ENCODE measurements at places on chromosomes 2 and 18.

DNA sequence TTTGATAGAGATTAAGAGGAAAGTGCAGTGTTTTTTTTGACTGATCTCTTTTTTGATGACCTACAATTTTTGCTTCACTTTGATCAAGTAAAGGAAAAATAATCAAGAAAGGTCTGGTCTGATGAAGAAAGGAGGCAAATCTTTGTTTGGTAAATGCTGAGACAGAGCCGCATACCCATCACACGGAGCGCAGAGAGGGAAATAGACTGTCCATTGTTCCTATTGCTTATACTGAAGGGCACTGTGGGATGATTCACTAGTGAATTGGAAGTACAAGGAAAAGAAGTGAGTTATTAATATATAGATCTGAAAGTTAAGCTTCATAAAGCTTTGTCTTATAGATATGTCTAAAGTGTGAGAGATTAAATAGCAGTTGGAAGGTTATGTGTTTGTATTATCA, 455.1 kb downstream of the PLCL1 start:
- no peak for DNase-seq

GRCh38 chr2:96868555-96869280, 1.2 kb downstream of the SEMA4C start:
- DNase-seq: peak; percentile 45

DNA sequence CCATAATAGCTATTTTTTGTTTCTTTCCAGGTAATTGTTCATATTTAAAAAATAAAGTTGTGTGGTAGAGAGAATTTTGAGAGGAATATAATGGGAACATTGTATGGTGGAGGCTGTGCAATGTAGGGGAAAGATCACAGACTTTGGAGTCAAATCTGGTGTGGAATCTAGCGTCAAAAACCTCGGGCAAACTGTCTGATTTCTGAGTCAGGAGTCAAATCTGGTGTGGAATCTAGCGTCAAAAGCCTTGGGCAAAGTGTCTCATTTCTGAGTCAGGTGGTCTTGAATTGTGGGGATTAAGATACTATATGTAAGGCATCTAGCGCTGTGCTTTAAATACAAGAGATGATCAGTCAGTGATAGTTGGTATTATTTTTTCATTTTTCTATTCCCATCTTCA, 5.1 kb downstream of the PTPN4 start:
- DNase-seq: no peak

- DNase-seq: no peak
Observed at GRCh38 chr18:32048507-32049091, 30.0 kb downstream of the RNF125 start.

DNA sequence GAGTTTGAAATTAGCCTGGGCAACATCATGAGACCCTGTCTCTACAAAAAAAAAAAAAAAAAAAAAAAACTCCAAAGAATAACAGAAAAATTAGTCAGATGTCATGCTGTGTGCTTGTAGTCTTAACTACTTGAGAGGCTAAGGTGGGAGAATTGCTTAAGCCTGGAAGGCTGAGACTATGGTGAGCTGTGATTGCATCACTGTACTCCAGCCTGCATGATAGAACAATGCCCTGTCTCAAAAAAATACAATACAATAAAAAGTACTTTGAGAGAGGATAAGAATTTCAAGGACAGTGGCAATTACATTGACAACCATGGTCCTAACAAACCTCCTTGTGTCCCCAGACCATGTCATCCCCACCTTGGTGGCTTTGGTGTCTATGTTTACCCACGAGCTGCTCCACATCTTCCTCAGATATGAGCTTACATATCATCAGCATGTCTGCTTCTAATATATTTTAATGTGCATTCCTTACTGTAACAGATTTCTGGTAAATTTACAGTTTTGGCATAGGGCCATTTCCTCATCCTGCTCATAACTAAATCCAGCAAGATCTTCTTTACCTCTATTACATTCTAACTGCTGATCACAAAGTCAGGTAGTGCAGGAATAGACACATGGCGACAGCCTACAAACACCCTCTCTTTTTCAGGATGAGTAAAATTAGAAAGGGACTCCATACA, 437.7 kb upstream of the HNRNPA3 start:
- DNase-seq: no peak

DNA sequence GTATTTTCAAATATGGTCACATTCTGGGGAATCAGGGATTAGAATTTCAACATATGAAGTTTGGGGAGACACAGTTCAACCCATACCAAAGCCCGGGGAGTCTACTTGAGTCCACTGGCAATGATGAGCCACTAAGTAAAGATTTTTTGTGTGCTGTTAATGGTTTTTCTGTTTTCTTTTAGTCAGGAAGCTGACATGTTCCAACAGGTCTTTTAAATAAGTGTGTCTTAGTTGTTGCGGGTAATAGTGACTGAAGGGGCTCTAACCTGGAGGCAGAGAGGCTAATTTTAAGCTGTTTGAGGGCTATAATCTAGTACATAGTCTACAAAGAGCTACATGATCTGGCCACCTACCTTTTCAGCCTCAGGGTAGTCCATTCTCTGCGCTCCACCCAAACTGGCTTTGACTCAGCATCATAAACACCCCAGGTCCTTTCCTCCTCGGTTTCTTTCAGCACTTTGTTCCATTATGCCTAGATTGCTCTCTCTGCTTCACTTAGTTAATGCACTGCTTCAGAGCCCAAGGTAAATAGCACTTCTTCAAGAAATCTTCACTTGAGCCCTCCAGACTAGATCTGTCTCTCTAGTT, 17.6 kb upstream of the UBE2E3 start:
- DNase-seq: no peak

- DNase-seq: no peak
Observed at GRCh38 chr2:31428001-31428418, 13.5 kb upstream of the XDH start.

DNA sequence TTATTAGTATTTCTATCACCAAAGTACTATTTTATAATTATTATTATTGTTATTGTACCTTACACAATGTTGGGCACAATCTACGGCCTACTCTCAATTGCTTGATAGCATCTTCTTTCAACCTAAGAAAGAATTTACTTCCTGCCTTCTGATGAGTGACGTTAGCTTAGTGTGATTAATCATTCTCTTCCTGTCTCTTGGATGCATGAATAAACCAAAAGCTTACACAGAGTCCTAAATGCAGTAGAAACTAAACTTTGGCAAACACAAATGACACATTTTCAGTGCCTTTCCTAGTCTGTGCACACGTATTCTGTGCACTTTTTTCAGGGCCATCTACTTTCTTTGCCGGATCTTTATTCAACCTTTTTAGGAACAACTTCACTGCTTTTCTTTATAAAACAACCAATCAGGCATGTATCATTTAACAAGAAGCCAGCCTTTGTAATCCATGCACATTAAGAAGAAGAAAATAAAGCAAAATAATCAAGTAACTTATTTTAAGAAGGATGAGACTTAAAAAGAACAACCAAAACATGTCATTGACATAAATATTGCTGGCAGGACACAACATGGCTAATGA, 19.1 kb downstream of the TRAK2 start:
- no peak for DNase-seq

- DNase-seq: no peak
Observed at GRCh38 chr2:177972782-177973181, 99.8 kb downstream of the PDE11A start.

DNA sequence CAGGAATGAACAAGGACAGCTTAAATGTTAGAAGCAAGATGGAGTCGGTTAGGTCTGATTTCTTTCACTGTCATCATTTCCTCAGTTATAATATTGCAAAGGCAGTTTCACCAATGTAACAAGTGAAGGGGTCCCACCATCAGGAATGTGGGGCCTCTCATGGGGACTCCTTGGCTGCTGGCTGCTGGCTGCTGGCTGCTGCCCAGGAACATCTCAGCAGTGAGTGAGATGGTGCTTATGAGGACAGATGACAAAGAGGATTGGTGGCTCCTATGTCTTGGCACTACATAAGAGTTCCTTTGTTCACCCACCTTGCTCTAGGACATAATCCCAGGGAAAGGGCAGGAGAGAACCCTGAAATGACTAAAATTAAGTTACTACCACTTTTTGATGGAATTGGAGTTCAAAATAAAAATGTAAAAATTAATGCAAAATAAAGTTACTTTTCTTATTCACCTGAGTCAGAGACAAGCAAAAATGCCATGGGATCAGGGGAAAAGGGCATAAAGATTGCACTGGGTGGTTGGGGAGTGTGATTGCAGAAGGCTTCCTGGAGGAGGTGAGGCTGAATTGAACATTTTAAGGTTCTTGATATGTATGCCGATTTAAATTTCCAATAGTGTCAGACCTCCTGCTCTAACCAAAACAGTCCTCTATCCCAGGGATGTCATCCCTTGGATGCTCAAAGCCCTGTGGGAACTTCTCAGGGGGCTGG, 23.4 kb downstream of the TMEM177 start:
- no peak for DNase-seq

DNA sequence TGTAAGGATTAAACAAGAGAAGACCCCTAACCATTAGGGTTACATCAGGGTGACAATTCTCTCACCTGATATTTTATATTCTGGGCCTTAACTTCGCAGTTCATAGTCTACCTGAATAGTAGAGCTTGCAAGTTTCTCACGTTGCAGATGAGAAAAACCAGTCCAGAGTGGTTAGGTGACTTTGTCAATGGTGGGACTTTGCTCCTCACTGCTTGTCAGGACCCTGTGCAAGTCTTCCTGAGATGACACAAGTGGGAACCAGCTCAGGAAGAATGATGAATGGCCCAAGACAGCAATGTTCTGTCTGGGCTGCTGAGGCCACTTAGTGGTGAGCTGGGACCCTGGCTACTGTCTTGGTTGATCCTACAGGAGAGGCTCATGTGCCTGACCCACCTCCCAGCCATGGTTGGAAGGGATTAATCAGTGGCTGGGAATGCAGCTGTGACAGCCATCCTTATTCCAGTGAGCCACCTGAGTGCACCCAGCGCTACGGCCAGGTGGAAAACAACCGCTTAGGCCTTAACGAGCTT, 16.9 kb downstream of the LGALSL start:
- DNase-seq: no peak

GRCh38 chr18:21484851-21485636, 115.5 kb downstream of the ESCO1 start:
- no peak for DNase-seq

DNA sequence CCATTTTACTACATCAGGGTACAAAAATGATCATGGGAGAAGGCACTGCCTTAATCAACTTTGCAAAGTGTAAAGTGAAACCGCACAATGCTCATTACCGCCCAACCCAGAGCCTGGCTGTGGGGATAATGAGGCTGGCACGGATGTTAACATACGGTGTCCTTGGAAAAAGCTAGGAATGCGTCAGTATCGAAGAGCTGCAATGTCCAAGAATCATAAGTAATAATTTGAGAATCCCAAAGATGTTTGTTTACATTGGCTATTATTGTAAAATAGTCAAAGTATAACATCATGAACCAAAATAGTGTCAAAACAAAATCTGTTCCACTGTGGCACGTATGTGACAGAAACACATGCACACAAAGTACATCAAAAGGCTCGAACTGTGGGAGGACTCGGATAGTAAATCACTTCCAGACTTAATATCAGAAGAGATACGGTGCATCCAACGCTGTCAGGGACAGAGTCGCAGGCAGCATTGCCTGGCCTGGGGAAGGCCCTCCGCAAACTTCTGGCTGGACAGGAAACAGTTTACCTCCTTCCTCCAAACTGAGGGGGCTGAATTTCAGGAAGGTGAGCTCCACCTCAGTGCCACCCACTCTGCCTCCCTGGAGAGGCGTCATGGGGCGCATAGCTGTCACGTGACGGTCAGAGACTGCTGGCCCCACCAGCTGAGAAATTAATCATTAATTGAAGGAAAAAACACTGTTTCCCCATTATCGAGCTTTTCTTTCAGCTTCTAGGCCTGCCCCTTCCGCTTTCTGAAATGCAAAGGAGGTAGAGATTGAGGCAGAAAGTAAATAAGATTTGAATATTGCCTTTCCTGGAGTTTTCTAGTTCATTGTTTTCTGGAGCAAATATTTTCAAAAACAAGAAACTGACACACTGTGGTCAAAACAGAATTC, 1.8 kb upstream of the ID2 start:
- no peak for DNase-seq

DNA sequence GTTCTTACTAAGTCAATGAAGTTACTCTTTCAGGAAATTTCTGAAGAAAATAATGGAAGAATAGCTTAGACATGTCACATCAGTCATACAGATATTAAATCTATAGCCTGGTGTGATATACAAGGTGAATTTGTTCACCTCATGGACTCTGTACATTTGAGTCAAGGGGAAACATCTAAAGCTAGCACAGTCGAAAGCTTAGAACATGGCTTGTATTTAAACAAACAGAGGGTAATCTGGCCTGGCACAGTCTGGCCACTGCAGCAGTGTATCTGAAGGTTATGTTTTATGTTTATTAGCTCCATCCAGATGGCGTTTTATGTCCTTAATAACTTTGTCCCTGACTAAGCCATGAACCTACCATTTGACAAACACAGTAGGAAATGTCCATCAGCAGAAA, 817.3 kb downstream of the SATB2 start:
- DNase-seq: no peak

DNA sequence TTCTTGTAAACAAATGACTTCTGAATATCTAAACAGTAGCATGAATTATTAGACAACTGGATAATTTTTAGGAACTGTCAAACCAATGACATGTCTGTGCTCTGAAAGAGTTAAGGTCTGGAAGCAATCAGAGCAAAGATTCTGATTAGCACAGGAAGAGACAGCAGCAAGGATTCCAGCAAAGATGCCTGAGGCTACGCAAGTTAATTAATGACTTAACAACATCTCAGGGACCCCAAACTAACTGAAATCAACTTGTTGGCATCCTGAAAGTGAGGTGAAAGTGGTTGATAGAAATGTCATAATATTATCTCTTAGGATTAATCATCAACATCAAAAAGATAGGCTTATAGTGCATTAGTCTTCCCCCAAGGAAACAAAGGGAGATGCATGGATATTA, 123.3 kb upstream of the TMEM200C start:
- no peak for DNase-seq

GRCh38 chr2:207162316-207162715, 3.4 kb downstream of the KLF7 start:
- no peak for DNase-seq

DNA sequence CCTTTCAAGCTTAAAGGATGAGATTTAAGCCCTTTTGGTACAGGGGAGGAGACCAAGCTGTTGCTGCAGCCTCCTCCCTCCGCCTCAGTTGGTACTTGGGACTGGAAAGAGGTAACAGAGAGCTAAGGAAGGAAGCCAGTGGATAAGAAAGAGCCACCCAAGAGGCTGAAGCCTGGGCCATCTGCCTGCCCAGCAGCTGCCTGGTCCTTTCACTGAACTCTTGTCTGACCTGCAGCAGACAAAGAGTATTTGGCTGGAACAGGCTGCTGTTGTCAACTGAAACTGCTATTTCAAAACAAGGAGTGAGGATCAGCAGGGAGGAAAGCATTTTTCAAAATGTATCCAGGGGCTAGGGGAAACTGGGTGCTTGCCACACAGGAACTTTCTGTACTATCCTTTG, 30.3 kb downstream of the TNS1 start:
- no peak for DNase-seq
